ENCODE measurements at places on chromosomes 16 and 17. TPM values are rescaled to one million over a fixed set of nuclear protein-coding genes. Genes with fewer than 3 reads are reported as not detected.

The CBLN1 gene
- not detected for total RNA-seq

The ZP2 gene
- not detected for total RNA-seq

The SCARF1 gene
- total RNA-seq: 0.28 TPM

GRCh38 chr17:17983376-17983775 lies 10.7 kb downstream of the DRC3 start:
- DNase-seq: no peak

DNA sequence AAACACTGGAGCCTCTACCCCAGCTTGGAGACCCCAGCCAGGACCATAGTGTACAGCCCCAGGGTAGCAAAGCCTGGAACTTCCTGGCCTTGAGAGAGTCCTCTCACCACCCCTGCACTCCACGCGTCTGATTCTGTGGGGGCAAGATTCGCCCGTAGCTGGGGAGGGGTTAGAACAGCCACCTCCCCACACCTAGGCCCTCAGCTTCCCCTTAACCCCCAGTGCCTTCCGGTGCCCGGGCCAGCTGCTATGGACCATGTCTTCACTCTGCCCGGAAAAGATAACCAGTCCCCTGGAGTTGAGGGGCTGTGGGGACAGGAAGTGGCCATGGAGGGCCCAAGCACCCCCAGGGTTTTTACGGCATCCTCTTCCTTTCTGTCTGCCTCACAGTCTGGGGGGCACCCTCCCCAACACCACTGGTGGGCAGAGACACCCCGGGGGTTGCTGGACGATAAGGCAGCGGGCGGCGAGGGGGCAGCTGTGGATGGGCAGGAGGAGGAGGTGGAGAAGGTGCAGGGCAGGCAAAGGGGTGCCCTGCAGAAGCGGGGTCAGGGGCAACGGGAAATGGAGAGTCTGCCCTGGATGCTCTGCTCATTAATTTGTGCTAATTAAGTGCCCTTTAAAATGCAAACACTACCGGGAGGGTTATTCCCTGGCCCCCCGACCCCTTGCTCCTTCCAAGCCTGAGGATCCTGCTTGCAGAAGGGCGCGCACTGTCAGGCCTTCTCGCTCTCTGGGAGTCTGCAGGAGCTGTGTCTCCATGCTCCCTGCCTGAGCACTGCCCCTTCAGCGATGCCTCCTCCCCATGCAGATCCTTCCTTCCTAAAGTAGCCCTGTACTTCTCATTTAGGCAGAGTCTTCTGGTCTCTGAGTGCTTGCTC lies 2.4 kb downstream of the PRSS27 start:
- no peak for DNase-seq

DNA sequence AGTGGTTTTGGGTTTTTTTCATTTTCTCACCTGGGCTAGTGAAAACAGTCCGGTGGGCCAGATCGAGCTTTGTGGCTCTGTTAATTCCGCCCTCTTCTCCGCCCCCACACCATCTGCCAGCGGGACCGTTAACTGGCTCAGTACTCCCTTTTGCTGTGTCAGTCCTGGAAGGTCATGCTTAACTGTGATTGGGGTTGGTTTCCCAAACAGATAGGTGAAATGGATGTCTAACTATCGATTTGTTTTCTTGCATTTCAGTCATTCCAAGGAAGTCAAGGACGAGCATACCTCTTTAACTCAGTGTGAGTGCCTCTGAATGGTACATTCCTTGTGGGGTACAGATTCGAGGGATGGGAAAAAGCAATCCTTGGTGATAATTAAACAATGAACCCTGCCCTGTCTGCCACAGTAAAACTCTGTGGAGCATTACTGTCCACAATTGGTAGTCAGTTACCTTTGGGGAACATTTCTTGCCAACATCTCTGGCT lies 56.7 kb downstream of the YPEL2 start:
- DNase-seq: no peak

- no peak for DNase-seq
Observed at GRCh38 chr16:3952737-3953131, 72.2 kb upstream of the CREBBP start.

- no peak for DNase-seq
Observed at GRCh38 chr16:79334127-79334526, 266.4 kb downstream of the MAF start.

- no peak for DNase-seq
Observed at GRCh38 chr17:19337712-19338023, 24.9 kb downstream of the B9D1 start.

DNA sequence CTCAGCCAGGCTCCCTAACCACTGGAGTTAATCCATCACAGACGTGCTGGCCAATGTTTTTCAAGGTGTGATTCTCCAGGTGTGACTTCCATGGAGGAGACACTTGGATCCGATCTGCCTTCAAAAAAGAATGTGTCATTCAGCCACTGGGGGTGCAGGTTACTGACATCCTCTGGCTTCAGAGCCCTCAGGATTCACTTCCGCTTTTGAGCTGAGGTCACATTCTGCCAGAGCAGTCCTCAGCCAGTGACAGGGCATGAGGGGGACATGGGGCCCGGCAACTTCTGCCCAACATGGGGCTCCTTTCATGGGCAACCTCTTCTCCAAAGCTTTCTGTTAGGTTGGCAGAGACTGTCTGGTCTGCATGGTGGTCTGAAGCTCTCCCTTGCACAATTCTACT lies 81.4 kb downstream of the GRIN2A start:
- DNase-seq: no peak

DNA sequence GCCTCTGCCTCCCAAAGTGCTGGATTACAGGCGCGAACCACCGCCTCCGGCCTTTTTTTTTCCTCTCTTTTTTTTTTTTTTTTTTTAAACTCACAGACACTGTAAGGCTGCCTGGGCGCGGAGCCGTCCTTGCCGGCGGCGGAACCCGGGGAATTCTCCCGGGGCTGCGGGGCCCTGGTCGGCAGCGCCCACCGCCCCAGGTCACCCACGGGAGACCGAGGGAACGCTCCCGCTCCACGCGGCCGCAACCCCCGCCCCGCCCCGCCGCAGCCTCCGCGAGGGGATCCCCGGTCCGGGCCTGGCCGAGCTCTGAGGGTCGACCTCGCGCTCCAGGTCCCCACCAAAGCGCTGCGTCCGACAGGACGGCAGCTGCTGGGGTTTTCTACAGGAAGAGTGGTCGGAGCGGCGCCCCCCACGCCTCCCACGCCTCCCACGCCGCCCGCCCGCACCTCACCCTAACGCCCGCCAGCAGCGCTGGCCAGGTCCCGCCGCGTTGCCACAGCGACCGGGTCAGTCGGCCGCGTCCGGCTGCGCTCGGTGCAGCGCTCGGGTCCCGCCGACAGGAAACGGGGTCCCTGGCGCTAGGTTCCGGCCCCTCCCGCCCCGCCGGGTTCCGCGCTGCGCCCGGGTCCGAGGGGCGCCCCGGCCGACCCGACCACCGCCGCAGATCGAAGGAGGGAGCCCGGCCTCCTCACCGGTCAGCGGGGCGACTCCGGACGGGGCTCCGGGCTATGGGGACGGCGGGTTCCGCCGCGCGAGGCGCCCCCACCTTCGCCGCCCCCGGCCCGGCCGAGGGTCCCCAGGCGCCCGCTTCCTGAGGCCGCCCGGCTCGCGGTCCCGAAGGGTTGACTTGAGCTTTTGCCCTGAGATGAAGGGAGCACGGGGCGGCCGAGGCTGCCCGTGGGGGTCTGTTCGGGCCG lies at the start of gene CCDC57:
CCDC57 (minus strand) TSS at position 512 of the 920 bp plus-strand sequence. CDS start 10,898 bp downstream, outside the sequence.
- DNase-seq: peak; percentile 68

GRCh38 chr16:86405319-86405718 lies 105.0 kb upstream of the FOXF1 start:
- DNase-seq: peak; percentile 87
